Right atrium auricular region (tissue), 2 donors: ENCODE measurements at places on chromosomes 12 and 14.
A peak's percentile ranks its signal among the peaks of the same experiment; 100 is the strongest.

DNA sequence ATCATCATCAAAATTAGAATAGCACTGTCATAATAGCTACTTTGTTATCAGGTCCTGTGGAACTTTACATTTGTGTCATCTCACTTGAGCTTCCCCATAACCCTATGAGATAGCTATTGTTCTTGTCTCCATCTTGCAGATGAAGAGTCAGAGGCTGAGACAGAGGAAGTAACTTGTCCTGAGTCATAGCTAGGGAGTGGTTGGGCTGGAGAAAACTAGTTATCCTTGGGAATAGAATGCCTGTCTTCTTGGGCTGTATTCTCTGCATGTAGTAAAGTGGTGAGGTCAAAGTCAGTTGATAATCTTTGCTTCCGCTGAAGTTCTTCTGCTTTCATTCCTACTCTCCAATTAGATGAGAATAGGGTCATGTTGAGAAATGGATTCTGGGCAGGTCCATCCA lies 117.0 kb downstream of the SMOC1 start:
- DNase-seq: no peak

GRCh38 chr12:114241973-114242434 lies 163.9 kb downstream of the TBX5 start:
- no peak for DNase-seq

DNA sequence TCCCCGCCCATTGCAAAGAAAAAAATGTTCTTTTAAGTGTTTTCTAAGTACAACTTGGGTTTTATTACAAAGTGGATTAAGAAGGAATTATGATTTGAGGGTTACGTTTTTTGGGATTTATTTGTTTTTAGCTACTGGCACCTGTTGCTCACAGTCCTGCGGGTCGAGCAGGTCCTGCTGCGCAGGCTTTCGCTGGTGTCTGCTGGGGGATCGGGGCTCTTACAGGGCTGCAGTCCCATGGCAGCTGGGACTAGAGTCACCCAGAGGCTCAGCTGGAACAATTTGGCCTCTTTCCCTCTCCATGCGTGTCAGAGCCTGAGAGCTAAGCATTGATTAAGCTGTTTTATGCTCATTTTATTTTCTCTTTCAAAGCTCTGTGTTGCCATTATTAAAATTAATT lies 55.6 kb upstream of the DYNC1H1 start:
- DNase-seq: no peak

DNA sequence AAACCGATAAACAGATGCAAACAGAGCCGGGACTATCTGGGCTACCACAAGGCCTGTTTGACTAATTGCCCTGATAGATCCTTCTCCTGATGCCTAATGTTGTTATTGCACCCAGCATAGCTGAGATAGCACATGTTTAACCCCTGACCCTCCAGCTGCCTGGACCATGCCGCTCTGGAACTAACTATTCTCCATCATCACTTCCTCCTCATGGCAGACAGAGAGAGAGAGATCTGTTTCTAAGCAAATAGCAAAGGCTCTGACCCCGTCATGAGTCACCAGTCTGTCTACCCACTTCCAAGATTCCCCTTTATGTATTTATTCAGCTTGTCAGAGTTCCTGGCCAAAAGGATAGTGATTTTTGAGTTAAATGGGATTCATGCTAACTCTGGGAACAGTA lies 58.2 kb upstream of the FLRT2 start:
- no peak for DNase-seq

- DNase-seq: no peak
Measured at GRCh38 chr12:65508276-65509035, 230.0 kb downstream of the MSRB3 start.

GRCh38 chr12:12048266-12048665 lies 22.5 kb upstream of the BCL2L14 start:
- DNase-seq: no peak

DNA sequence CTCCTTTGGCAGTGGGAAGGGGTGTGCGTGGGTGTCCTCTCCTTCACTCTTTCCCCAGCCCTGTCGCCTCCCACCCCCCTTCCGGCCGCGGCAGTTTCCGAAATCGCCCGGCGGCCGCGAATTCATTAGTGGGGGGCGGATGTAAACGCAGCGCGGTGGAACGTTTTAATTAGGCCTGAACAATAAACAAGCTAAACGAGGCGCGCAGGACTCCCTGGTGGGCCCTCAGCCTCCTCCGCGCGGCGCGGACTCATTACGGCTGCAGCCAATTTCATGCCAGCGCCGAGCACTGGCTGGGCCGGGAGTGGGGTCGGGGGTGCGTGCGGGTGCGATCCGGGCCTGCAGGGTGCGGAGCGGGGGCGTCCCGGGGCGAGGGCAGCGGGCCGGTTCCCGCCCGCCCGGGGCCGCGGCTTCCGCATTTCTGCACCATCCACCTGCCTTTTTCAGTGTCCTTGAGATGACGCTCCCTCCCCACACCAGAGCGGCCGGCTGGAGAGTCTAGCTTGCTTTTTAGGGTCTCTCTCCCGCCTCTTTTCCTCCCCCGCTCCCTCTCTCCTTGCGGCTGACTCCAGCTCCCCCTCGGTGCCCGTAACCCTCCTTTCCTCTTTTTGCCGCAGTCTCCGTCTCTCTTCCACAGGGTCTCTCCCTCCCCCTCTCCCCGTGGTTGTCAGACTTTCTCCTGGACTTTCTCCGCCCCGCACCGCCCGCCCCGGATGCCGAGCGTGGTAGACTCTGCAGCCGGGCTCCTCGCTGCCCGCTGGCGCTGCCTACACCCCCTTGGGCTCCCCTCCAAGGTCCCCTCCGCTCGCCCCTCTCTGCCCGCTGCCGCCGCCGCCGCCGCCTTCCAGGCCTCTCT lies at the start of gene CISTR:
TSS of gene CISTR (minus strand) at position 644 of the 856 bp plus-strand sequence.
- DNase-seq: no peak

- DNase-seq: peak; percentile 89
Measured at GRCh38 chr12:104958001-104958804, at the start of gene SLC41A2. TSS of gene SLC41A2 (minus strand) at chr12:104958290. CDS start at chr12:104928527, 29,763 bp downstream.

GRCh38 chr12:80625051-80625450 lies 82.4 kb upstream of the MYF6 start:
- DNase-seq: no peak

DNA sequence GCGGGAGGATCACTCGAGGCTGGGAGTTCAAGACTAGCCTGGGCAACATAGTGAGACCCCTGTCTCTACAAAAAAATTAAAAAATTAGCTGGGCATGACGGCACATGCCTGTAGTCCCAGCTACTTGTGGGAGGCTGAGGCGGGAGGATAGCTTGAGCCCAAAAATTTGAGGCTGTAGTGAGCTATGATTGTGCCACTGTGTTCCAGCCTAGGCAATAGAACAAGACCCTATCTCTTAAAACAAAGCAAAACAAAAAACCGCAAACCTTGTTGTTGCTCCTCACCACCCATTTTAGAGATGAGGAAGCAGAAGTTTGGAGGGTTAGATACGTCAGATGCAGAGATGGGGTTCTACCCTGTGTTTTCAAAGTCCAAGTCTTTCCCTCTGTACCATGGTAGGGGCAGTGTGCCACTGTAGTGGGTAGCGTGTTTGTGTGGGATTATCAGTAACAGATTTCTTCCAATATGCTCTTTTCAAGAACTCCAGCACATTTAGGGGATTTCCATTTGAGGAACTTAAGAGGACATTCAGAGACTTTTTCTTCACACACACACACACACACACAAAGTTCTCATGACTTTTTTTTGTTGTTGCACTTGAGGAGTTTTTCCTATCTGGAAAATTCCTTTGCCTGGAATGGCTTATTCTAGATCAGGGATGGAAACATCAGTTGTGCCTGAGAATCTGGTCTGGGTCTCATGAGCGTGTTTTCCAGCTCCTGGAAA lies 186.5 kb downstream of the CHST11 start:
- no peak for DNase-seq

DNA sequence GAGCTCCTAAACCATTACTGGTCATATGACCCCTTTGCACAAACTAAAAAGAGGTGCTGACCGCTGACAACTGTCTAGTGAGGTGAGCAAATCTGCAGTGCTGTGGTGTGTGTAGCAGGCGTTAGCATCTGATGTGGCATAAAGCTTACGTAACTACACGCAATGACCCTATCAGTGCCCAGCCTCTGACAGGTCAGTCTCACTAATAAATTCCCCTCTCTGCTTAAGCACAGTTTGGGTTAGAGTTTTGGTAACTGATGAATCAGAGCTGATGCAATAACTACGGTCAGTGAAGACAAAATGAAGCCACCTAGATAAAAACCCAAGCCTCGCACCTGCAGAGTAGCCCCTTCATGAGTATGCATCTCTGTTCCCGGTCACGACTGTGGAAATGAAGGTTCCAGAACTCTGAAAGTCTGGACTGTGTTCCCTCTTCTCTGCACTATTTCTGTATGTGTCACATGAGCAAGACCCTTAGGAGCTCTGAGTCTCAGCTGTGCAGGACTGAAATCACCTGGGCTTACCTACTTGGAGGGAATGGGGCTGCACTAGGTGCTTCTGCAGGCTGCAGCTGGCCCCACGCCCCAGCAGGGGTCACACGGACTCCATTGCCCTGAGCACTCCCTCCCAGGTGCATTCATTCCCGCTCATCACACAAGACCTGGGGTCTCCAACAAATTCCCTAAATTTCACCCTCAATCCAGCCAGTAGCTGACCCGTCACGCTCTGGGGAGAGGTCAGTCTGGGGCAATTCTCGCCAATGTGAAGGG lies 54.4 kb downstream of the RIMBP2 start:
- DNase-seq: no peak

GRCh38 chr14:103856607-103857006 lies 9.2 kb upstream of the PPP1R13B start:
- DNase-seq: no peak

- no peak for DNase-seq
Measured at GRCh38 chr12:102811110-102811737, 105.8 kb downstream of the PAH start.

GRCh38 chr12:121223292-121224285 lies 13.7 kb downstream of the P2RX4 start:
- DNase-seq: no peak

DNA sequence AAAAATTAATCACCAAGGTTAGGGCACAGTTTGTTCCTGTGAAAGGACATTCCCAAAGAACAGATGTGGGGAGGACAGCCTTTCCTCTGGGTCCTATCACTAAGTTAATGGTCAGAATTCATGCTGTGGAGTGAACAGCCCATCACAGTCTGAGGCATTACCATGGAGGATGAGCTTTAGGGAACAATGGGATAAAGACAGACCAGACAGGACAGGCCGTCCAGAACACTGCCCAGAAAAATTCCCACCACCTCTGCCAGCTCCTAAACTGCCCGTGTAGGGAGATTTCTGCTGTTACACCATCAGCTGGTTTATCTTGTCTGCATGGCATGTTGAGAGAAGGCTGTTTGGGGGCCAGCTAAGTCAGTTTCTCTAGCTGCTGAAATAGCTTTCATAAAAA lies 49.6 kb upstream of the IFNG-AS1 start:
- DNase-seq: no peak

- no peak for DNase-seq
Measured at GRCh38 chr12:54601841-54602240, 13.4 kb upstream of the PPP1R1A start.

DNA sequence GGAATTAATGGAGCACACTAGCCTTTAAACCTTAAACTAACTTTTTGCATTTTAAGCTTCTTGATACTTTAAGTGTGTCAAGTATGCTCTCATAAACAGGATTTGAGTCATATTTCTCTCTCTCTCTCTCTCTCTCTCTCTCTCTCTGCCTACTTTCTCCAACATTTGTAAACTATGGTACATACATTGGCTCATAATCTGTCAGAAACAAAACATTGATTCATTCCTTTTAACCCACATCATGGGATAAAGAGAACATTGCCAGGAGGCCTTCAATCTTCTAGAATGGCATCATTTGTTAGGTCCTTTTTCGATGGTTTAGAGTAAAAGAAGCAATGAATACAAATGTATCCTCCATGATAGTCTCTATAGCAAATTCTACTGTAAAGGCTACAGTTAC lies 81.6 kb upstream of the RERGL start:
- no peak for DNase-seq

GRCh38 chr14:96184737-96185136 lies 19.9 kb upstream of the BDKRB2 start:
- no peak for DNase-seq

DNA sequence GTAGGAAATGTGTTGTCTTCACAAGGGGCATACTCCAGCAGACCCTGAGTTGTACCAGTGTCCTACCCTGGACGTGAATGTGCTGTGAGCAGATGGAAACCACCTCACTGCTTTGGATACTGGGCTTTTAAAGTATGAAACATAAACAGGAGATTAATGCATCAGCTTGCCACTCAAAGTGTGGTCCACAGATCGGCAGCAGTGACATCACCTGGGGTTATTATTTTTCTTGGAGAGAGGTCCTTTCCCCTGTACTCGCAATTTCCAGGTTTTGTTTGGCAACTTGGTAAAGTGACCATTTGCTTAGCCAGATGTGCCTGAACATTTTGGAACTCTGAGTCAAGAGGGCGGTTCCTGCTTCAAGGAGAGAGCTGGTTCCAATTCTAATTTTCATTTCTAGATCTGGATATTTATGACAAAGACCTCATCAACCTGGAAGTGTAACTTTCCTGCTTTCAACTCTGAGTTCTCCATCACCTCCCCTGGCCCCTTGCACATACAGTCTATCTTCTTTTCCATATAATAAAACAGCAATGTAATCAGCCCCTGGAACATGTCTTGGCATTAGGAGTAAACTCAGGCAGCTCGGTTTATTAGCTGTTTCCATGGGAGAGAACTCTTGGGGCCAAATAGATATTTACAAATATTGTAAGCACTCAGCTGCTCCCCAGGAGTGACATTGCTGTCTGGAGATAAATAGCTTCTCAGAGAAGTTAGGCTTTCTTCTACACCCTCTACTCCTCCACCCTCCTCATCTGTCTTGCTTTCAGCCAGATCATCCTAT lies 237.0 kb upstream of the TBX3 start:
- DNase-seq: no peak

DNA sequence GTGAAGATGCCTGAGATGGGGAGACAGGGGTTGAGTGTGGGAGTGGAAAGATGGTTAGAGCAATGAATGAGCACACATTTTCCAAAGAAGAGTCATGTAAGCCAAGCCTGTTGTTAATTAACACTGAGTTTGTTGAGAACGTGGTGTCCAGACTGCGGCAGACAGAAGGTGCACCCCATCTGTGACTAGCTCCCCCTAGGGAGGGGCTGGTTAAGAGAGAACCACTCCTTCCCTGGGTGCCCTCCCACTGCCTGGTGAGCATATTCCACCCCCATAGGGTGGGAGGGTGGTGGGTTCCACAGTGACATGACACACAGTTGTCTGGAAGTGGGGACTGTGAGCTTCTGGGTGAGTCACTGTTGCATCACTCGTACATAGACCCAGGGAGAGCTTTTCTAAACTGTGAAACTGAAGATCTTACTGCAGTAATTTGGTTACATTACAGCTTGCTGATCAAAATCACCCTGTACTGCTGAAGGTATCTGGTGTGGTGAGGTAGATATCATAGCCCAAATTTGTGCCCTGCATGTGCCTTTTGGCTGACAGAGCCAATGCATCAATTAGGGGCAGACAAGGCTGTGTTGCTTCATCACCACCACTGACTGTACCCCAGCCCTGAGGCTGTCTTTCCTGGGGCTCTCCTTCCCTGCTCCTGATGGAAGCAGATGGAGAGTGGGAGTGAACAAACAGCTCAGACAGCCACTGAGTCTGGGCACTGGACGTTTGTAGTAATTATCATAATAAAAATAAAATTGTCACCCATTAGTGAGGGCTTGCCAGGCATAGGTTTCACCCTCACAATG lies 150.9 kb downstream of the EMP1 start:
- DNase-seq: no peak
